ENCODE measurements at places on chromosomes 3 and 15. TPM values are rescaled to one million over a fixed set of nuclear protein-coding genes. Genes with fewer than 3 reads are reported as not detected.

DNA sequence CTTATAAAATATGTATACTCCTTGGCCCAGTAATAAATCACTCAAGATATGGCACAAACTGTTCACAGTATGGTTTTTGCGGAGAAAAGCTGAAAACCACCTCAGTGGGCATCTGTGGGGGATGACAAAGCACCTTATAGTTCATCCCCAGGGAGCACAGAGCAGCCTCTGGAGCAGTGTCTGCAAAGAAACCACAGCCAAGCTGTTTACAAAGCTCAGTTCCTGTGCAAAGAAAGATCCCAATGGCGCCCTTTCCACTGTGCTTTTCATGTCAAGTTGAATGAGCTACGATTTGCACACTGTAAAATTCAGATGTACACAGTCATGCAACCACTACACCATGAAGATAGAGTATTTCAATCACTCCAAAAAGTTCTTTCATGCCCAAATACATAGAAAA lies 2.5 kb upstream of the EFCC1 start:
- DNase-seq: peak; percentile 44

DNA sequence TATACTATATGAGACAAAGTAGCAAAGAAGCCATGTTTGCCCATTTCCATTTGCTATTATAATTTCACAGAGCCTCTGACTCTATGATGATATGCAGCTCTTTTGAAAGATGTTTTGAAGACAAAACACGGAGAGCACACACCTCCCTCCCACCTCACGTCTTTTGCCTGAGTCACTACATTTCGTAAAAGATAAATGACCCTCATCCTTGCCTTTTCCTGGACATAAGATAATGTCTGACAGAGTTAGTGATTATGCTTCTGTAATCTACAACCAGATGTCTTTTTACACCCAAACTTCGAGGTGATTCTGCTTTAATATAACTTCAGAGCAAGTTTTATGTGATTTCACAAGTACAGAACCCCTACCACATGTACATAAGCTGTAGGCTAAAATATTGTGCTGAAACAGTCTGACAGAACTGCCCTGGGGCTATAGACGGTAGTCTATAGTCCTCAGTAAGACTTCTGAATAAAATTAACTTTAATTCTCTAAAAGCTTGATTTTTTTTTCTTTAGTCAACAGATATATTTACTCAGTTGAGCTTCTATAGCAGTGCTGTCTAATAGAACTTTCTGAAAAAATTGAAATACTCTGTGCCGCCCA lies 99.9 kb downstream of the CD200R1L start:
- DNase-seq: no peak

DNA sequence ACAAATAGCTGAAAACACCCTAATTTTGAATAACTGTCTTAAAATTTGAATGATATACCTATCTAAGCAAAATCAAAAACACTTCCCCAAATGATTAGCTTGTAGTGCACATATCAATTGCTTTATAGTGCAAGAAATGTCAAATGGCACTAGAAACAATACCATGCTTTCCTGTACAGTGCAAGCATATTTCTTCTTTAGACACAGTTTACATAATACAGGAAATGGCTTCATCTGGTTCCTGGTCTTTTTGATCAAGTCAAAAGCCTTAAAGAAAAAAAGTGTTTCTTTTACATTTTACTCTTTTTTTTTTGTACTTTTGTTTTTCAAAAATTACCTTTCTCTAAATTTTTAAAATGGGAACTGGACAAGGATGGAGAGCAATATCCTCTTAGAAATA lies 352.1 kb downstream of the MECOM start:
- DNase-seq: no peak

Gene CCDC71
- total RNA-seq: 25.4 TPM

All from H4 (cell line).